GM10248 (cell line): ENCODE measurements at places on chromosomes 7 and 10.

- no peak for DNase-seq
Measured at GRCh38 chr7:72577107-72577506, 165.0 kb upstream of the CALN1 start.

GRCh38 chr7:108406222-108406890 is 49.9 kb downstream of the NRCAM start:
- no peak for DNase-seq

DNA sequence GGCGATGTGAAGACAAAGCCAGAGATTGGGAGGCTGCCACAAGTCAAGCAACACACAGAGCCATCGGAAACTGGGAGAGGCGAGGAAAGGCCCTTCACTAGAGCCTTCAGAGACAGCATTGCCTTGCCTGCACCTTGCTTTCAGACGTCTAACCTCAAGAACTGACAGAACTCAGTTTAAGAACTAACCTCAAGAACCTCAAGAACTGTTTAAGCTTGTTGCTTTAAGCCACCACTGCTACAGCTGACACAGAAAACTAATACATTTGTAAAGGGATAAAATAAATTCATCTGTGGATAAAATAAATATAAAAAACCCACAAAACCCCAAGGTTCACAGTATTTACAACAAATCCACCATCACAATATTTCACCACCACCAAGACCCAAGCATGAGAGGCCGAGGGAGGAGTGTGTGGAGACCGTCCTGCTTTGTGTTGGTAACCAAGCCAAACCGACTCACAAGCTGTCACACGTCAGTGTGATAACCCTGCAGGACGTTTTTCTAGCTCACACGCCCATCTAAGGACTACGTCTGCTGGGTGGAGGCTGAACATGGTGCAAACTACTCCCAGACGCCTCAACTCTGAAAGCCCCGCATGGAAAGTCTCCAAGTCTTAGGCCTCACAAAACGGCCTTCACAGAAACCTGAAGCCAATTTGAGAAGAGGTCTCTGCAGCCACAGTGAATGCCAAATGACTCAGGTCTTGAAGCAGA is 116.8 kb downstream of the ABLIM1 start:
- DNase-seq, result no peak

- DNase-seq, result no peak
Measured at GRCh38 chr10:103645141-103646054, 151.9 kb downstream of the NEURL1 start.

GRCh38 chr7:74454925-74455288 is 1.2 kb downstream of the GTF2IRD1 start:
- no peak for DNase-seq

DNA sequence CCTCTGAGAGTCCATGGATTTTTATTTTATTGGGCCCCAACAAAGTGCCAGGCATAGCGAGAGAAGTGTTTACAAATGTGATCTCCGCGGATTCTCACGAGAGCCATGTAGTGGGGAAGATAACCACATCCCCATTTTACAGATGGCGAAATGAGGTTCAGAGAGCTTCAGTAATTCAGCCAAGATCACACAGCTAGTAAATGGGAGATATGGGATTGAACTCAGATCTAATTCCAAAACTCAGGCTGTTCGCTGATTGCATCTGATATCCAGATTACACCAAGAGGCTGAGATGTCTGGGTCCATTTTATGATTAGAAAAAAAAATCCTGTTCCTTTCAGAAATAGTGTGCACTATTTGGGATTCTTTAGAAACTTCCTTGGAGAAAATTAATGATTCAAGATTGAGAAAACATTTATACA is 1.3 kb downstream of the FAS start:
- DNase-seq, result peak; percentile 41

GRCh38 chr10:51001587-51001986 is 72.7 kb upstream of the PRKG1 start:
- DNase-seq, result no peak

DNA sequence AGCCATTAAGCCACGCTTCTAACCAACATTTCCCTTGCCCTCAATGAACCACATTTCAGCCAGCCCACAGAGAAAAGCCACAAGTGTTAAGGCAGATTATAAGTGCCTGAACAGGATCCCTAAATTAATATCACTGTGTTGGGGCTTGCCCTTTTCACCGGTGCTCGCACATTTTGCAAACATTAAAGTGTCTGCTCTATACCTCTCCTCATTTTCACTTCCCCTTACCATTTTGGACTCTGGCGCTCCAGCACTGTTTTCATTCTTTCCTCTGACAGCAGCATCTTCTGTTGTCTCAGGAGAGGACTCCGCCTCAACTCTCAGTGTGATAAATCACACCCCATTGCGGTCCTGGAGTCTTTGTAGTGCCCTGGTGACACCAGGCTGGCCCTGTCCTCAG is 274.2 kb downstream of the BAMBI start:
- no peak for DNase-seq

DNA sequence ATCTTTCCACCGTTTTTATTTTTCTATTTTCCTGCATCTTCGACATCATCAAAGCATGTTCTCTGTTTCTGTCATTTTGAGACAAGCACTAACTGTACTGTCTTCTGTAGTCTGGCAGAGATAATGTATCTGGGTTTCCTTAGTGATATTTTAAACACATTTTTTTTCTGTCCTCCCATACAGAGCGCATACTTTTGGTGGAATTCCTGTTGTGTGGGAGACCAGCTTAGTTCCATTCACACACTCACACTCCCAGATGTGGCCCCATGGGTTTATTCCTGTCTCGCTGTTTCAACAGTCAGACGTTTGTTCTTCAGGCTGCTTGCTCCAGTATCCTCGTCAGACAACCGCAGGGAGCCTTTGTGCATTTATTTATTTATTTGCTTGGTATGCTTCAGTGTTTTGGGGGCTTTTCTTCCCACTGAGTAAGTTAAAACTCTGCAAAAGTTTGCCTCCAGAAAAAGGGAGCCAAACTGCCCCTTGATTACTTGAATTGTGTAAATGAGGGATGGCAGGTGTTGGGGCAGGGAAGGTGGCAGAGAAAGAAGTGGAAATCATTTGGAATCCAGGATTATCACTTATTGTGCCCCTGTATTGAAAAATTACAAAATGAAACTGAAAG is 456.8 kb upstream of the KLF6 start:
- no peak for DNase-seq

DNA sequence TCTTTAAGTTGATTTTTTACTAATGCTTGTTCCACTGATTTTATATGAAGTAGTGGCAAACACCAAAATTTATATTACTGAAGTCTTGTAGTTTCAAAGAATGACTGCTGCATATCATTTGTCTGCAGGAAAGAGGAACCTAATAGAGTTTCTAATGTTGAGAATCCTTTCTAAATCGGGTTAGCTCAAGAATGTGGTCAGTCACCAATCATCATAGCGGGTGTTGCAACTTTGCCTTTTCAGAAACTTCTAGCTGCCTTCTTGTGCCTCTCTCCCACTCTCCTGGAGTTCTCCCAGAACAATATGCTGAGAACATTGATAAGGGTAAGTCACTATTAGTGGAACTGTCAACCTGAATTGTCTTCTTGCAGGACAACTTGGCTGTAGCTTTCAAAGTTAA is 524.8 kb upstream of the SORCS1 start:
- DNase-seq, result no peak

- DNase-seq, result peak; percentile 54
Measured at GRCh38 chr7:140674356-140674800, 1.6 kb downstream of the ADCK2 start.

DNA sequence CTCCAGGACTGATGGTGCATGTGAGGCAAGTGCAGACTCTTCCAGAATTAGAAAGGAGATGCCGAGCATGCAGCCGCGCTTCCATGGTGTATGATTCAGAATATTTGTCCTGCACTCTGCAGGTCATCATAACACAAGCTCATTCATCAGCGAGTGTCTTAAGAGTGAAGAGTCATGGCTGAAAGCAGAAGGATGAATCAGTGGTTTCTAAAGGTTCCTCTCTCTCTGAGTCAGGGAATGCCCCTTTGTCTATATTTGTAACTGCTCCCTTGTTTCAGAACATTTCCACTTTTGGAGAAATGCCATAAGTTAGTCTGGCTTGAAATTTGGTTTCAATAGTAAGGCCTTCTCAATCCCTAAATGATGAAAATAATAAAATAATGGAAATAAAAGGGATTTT is 52.3 kb downstream of the HECW1 start:
- DNase-seq, result peak; percentile 72

DNA sequence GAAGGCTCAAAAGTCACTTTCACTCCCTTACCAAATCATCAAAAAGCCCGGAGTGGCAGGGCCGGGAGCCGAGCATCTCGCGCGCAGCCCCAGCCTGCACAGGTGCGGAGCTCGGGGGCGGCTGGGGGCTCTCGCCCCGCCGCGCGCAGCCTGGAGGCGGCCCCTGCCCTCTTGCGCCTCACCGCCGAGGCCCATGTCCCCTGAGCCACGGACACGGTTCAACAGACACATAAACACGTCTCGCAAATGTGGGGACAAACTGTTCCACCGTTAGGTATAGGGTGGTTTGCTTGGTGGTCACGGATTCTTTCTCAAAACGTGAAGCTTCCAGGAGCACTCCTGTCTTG is 700 bp downstream of the GSAP start:
- peak; percentile 50 for DNase-seq

DNA sequence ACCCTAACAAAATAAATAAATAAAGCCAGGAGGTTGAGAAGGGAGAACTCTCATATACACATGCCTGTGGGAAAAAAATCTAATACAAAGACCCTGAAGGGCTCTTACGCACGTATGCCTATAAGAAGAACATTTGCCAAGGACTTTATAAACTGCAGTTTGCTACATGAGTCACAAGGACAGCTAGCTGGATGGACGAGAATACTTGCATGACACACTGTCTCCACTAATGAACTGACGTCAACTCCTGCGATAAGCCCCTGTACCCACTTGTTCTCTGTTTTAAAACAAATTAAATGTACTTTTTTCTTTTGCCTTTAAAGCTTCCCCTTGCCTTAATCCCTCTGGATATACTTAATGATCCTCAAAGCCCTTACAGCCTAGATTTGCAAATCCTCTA is 374.6 kb upstream of the GHITM start:
- no peak for DNase-seq

DNA sequence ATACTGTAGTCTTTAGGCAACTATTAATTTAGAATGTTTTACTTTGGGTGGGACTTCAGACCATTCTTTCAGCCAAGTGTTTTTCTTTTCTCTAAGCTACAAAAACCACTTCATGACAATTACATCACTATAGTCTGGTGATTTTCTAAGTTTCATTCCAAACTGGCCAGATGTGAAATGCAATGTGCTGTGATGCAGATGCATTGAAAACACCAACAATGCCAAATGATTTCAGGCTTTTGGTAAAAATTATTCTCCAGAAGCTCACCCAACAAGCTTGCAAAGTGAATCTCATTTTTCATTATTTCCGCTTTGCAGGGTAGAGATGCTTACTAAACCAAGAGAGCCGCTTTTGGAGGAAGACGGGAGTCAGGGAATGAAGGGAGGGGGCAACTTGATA is 118.4 kb upstream of the ANK3 start:
- no peak for DNase-seq

DNA sequence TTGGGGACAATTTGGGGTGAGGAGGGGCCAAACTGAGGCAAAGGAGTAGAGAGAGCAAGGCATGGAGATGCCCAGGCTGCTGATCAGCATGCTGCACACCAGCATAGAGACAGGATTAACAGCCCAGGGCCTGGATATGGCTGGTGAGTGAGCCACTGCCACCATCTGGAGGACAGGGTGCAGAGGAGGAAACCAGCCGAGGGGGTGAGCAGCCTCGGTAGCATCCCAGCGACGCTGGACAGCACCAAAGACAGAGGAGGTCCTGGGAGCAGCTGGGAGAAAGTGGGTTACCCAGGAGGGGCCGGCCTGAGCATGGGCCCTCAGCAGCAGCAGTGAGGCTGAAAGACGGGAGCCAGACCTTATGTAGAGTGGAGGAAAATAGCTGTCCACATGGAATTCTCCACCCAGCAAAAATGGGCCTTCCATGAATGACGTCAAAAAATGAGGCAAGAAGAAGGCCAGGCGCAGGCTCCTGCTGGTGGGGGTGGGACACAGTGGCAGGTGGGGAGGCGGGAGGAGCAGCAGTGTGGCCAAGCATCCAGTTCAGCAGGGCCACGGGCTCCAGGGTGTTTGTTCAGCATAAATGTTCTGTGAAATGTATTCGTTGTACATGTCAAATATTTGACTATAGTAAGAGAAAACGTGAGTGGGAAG is 16.7 kb downstream of the RET start:
- no peak for DNase-seq

DNA sequence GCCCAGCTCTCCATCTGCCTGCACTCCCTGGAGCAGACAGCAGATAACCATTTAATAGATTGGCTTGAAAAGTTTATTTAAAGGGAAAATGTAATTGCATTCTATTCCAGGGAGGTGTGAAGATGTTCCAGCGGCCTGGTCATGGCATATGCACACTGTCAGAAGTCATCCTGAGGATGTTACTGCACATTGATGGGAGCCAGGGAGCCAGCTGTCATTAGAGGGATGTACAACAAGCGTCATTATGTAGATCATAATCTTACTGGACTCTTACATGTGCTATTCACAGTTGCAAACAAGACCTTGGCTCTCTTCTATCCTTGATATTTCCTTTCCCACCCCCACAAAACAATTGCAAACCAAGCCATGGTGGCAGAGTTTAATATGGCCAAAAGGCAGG is 65.4 kb downstream of the FAM204A start:
- no peak for DNase-seq

- no peak for DNase-seq
Measured at GRCh38 chr7:105268056-105268455, 120.7 kb downstream of the SRPK2 start.

GRCh38 chr10:124124123-124124768 is 30.8 kb upstream of the CHST15 start:
- DNase-seq, result no peak

DNA sequence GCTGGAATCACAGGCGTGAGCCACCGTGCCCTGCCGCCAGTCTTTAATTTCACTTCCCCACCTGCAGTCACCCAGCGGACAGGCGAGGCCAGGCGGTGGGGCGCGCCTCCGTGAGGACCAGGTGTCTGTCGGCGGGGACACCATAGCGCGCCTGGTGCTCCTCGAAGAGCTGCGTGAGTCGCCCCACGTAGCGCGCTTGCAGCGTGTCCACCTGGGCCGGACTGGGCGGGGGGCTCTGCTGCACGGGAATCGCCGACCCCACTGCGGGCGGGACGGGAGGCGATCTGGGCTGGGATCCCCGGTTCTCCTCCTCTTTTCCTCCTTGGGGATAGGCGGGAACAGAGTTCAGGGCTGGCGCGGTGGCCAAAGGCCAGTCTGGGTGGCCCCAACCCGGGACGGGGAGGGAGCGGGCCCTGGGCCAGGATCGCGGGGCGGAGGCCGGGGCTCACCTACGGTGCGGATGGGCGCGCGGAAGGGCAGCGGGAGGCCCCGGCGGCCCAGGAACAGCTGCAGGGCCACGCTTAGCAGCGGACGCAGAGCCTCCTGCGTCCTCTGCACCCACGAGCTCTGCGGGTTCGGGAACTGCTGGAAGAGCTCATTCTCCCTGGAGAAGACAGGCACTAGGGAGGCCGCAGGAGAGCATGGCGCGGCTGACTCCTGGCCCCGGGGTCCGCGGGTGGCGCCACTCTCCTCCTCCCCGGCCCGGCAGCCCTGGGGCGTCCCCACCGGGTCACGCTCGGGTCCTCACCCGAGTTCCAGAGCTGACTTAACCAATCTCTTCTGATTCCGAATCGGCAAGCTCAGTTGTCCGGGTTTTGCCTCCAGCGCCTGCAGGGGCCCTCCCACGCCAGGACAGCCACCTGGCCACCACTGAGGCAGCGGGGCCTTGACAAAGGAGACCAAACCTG is 1.1 kb upstream of the MOGAT3 start:
- DNase-seq, result no peak
